Mammary epithelial cell (primary cell): ENCODE measurements at places on chromosomes 2 and 18. TPM values are rescaled to one million over a fixed set of nuclear protein-coding genes. Genes with fewer than 3 reads are reported as not detected.

Gene HEATR5B
- total RNA-seq: 32.2 TPM

Gene GLI2
- under 0.01 TPM for total RNA-seq

- DNase-seq: peak; percentile 66
Observed at GRCh38 chr2:148614322-148615049, 30.1 kb upstream of the EPC2 start.

GRCh38 chr2:153165021-153165420 lies 313.5 kb downstream of the RPRM start:
- no peak for DNase-seq

DNA sequence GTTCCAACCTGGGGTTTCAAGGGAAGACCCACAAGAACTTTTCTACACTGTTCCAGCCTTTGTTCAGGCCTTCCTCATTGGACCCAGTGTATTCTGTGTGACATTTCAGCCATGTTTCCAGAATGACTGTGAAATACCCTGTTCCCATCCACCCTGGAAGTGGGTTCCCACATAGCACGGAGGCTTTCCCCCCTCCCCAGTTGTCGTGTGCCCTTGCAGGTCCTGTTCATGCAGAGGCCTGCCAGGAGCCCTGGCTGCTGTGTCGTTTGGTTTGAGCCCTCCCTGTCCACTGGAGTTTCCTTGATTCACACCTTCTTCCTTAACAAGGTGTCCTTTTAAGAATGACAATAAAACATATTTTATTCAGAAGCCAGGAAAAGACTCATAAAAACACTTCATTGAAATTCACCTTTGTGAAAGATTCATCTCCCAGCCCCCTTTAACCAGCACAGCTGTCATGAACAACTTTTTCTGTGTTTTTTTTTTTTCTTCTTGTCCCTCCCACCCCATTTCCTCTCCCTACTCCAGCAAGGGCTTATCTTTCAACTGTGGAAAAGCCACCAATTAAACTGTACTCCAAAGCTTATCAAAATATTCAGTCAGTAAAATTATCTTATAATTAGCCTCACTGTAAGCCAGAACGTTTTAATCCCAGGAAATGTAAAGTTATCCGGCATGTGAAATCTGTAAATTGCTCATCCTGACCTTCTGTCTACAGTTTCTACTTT lies 106.4 kb downstream of the ACOXL start:
- DNase-seq: no peak

- DNase-seq: no peak
Observed at GRCh38 chr2:3045318-3045921, 332.2 kb downstream of the EIPR1 start.

DNA sequence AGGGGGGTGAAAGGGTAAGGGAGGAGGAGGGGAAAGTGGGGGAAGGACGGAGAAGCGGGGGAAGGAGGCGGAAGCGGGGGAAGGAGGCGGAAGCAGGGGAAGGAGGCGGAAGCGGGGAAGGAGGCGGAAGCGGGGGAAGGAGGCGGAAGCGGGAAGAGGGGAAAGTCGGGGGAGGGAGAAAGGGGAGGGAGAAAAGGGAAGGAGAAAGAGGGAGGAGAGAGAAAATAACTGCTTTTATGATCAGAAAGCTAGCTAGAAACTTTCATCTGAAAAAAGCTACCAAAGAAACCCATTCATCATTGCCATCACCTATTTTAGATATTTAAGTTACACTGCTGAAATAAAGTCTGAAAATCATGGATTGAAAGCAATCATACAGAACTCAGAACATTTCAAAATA lies 72.5 kb downstream of the USP34 start:
- DNase-seq: no peak

DNA sequence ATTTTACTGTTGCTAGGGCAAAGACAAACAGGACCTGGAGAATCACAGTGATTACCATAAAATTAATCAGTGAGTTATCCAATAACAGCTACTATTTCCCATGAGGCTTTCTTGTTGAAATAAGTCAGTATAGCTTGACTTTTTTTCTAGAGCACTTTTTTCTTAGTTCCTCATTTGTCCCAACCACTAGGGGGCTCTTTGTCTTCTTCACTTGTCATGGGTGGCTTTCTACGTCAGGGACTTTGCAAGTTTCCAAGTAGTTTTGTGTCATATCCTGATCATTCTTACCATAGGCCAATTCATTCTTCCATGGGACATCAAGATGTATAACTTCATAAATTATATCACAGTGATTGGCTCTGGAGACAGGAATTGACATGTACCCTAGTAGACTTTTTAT lies 1019.6 kb upstream of the PIK3C3 start:
- peak; percentile 12 for DNase-seq

DNA sequence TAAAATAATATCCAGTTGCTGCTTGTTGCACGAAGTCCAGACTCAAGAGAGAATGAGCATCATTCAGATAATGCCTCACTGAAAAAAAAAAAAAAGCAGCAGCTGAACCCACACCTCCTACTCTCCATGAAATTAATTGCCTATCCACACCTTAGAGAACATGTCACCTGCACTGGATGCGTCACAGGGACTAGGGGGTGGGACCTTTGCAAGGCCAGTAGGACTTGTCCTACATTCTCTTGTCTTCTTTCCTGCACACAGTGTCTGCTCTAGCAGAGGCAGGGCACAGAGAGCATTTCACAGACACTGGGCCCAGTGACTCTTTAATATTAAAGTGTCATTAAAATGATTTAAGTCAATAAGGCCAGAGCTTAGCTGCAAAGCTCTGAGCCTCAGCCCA lies at the start of gene ABCA12:
TSS of gene ABCA12 (minus strand) at position 148 of the 400 bp plus-strand sequence. CDS start 418 bp downstream, outside the sequence.
- peak; percentile 68 for DNase-seq

- no peak for DNase-seq
Observed at GRCh38 chr2:2773692-2774091, 442.6 kb upstream of the MYT1L start.

Gene TRAF3IP1
- total RNA-seq: 18.1 and 23.2 TPM in 2 replicates

DNA sequence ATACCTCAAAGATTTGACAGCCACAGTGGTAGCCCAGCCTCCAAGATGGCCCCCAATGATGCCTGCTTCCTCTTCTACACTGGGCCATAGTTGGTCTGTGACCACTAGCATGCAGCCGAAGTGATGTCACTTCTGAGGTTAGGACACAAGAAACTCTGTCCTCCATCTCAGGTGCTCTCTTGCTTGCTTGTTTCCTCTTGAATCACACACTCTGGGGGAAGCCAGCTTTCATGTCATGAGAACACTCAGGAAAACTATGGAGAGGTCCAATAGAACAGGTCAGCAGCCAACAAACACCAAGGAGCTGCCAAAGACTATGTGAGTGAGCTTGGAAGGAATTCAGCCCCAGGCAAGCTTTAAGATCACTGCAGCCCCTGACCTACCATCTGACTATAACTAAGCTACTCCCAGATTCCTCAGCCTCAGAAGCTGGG lies 3.3 kb upstream of the ADAM17 start:
- DNase-seq: peak; percentile 99

Gene PTPRM
- 34.1 and 65.0 TPM in 2 replicates for total RNA-seq

Gene CPLX4
- total RNA-seq: not detected in 2 replicates

DNA sequence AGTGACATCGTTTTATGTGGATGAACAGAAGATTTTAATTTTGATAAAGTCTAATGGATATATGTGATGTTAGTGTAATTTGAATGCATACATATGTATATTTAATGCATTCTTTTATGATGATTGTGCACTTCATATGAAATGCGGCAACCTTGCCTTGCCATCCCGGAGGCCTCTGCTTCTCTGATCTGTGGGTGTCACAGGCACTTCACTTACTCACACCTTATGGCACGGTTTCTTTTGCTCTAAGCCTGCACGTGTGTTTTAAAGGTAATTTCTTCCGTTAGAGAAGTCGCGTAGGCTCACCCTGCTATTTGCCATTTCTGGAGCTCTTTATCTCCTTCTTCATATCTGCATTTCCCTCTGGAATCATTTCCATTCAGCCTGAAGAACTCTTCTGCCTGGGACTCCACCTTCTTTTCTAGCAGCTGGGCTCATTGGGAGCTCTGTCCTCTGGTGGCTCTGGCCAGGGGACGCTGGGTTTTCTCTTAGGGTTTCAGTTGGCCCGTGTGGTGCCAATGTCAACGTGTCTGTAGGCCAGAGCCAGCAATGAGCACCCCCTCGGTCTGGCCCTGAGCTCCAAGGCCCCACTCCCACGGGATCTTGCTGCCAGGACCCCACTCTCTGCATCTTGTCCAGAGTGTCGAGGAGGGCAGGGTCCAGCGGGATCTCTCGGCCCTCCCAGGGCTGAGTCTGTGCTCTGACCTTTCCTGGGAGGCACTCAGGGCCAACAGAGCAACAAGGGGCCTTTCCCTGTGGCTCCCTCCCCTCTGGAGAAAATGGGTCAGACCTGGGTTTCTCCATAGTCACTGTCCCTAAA lies 97.3 kb downstream of the RTP5 start:
- DNase-seq: no peak

GRCh38 chr2:122703676-122704075 lies 948.2 kb downstream of the TSN start:
- no peak for DNase-seq

GRCh38 chr2:144894612-144895599 lies 375.0 kb upstream of the ZEB2 start:
- no peak for DNase-seq

Gene NT5DC4
- 1.2 TPM for total RNA-seq

DNA sequence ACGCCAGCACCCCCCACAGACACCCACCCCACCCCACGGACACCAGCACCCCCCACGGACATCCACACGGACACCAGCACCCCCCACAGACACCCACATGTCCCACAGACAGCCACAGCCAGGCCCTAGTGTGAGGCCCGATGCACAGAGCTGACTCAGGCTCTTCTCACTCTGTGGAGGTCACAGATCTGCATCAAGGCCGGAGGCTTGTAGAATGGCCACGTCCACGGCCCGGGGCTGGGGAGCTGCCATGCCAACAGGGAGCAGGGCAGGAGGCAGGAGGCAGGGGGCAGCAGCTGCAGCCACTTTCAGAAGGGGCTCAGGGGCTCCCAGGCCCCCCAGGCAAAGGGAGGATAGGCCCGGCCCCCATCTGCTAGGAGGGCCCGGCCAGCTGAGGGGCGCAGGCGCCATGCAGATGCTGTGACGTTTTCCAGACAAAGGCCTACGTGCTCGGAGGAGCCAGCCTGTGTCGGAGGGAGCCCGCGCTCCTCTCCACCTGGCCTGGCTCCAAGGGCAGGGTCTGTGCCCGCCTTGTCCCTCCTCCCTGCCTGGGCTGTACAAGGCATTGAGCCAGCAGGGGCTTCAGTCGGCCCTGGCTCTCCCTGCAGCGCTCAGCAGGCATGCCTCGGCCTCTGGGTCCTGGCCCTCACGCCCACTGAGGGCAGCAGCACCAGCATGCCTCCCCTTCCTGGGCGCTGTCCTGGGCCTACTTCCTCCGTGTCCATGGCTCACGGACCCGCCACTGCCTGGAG lies 249.0 kb downstream of the TWIST2 start:
- DNase-seq: no peak

DNA sequence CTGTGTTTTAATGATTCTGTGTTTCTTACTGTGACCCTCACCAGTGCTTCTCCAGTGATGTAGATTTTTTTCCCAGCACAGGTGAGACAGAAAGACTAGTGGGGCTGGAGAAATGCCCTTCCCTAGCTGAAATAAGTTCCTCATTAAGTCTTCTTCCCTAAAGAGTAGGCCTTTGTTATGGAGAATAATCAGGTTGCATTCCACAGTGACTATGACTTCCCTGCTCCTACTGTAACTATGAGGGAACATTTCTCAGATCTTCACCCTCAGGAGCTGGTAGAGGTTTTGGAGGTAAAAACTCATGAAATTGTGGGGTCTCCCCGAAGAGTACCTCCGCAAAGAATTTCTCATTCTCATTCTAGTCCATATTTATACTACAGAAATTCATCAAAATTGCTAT lies 286.2 kb downstream of the GRB14 start:
- no peak for DNase-seq

DNA sequence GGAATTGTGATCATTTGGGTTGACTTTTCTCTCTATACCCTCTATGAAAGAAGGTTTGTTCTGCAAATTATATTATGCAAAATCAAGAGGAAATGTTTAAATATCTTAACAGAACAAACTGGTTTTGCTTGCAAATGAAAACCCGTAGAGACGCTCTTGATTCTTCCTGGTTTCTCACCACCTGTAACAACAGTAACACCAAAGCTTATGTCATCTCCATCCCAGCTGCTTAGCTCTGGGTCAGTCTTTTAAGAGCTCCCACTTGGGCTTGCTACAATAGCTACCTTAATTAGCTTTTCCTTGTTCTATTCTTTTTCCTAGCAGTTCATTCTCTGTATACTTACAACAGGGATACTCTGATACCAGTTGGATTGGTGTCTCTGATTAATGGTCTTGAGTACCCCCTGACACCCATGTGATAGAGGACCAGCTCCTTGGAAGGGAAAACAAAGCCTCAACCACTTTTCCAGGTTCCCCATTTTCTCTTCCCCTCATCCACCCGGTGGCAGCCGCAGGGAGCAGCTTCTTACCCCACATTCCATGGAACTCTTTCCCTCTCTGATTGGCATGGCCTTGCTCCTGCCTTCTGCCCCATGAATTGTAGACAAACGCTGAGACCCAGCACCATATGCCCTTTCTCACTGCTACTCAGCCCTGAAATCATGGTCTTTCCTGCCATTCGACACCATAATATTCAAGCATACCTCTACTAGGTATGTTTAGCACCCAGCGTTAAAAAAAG lies 27.7 kb downstream of the TMEM182 start:
- no peak for DNase-seq

GRCh38 chr2:3635171-3635974 lies 22.6 kb upstream of the ALLC start:
- DNase-seq: no peak

GRCh38 chr2:95333888-95334338 lies 36.8 kb downstream of the KCNIP3 start:
- DNase-seq: peak; percentile 98

Gene COL6A3
- 7.2 TPM for total RNA-seq

Gene BOK
- 15.8 and 21.3 TPM in 2 replicates for total RNA-seq

Gene C1GALT1C1L
- 0.37 and 0.61 TPM in 2 replicates for total RNA-seq

DNA sequence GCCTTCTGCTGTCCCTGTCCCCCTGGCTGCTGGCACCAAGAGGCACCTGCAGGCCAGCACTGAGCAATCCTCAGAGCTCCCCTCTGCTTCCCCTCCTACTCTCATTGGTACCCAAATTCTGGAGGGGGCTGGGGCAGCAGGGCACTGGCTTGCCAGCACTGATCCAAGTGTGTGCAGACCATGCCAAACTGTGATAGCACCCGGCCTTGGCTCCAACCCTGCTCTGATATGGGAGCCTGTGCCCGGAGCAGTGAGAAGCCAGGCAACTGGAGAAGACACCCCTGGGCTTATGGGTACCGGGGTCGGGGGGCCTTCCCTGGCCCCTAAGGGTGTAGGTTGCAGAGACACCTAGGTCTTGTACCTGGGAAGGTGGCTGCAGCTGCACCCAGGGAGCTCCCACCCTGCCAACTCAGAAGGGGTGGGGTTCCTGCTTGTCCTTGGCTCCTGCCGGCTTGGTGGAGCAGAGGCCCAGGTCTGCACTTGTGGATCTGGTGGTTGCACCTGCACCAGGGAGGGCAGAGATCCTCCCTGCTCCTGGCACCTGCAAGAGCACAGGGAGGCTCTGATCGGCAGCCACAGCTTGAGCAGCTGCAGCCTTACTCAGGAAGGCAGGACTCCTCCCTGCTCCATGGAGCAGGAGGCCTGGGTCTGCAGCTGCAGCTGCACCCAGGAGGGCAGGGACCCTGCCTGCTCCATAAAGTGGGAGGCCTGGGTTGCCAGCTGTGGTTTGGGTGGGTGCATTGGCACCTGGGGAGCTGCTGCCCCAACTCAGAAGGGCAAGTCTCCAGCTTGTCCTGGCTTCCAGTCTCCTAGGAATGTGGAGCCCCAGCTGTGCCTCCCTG lies 96.3 kb downstream of the BCL2L11 start:
- DNase-seq: no peak
